ENCODE measurements at places on chromosomes 5 and 9.

GRCh38 chr9:109852556-109852955 lies 72.6 kb downstream of the PALM2AKAP2 start:
- DNase-seq = no peak

- DNase-seq = no peak
These were observed 599 bp upstream of the MOCS2 start for GRCh38 chr5:53110156-53110555.

- no peak for DNase-seq
These were observed 779.5 kb downstream of the TLR4 start for GRCh38 chr9:118483677-118484076.

DNA sequence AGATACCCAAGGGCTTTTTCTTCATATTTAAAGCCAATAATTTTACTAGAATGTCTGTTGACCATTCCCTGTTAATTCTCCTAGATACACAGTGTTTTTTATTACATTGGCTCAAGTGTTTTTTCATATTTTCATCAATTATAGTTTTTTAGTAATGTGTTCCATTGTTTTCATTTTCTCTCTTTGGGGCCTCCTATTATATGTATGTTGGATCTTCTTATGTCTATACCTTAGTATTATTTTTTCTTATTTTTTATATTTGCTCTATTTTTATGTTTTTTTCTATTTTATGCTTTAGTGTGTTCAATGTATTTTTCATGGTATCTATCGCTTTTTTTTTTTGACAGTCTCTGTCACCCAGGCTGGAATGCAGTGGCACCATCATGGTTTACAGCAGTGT lies 7.5 kb downstream of the KIAA1958 start:
- no peak for DNase-seq

GRCh38 chr5:126235628-126236027 lies 187.6 kb upstream of the GRAMD2B start:
- no peak for DNase-seq

GRCh38 chr9:131675437-131676022 lies 64.3 kb downstream of the RAPGEF1 start:
- no peak for DNase-seq

DNA sequence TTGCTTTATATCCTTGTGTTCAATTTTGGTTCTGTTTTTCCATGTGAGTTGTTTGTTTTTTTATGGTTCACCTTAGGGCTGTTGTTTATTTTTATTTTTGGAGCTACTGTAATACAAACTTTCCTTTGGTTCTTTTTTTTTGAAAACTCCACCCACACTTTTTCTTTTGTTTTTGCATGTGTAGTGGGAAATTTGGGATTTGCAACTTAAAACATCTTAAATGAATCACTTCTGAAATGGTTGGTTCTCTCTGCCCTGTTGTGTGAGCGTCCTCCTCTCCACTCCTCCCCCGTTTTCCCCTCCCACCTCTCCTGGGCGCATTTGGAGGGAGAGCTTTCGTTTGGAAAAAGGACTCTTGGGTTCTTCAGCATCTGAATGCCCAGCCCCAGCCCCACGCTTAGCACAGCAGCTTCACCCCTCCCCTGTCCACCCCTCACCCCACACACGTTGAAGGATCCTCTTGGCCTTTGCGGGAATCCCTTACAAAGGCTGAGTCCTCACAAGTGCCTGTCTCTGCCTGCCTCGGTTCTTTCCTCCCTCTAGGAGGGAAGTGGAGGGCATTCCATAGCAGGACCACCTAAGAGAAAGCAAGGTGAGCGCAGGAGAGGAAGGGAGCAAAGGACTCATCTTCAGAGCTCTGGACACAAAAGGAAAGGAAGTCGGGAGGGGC lies 67.2 kb downstream of the DMRT1 start:
- DNase-seq = no peak

GRCh38 chr5:73692166-73692640 lies 66.2 kb downstream of the ARHGEF28 start:
- DNase-seq = no peak

DNA sequence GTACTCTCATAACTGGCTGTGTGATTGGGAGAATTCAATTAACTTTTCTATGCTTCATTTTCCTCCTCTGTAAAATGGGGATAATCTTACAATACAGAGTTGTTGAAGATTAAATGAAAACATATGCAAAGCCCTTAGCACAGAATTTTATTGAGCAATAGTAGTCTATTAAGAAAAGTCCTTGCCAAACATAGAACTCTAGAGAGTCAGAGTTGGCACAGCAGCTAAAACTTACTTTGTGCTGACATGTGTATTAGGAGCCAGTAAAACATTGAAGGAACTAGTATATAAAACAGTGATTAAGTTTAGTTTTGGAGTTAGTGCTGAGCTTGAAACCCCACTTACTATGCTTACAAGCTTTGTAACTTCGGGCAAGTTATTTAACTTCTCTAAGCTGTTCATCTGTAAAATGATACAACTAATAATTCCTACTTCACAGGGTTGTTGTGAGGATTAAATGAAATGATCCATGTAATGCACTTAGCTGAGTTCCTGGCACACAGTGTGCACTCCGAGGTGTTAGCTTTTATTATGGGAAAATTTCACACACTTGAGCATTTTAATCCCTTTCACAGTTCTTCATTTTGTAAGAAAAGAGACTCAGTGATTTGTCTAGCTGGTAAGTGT lies 20.0 kb upstream of the GRIN3A start:
- no peak for DNase-seq
